Astrocyte of the hippocampus (primary cell): ENCODE measurements at places on chromosomes 2 and 18.
A peak's percentile ranks its signal among the peaks of the same experiment; 100 is the strongest.

DNA sequence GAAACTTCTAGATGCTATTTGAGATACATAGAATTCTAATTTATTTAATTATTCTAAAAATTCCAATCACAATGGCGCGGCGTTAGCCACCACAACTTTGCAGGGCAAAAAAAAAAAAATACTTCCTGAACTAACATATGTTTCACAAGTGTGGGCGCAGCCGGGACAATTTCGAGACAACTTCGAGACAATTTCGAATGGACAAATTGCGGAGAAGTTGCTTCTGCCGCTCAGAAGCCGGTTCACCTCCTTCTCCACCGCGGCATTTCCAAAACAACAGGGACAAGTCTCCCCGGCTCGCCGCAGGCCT is 842 bp downstream of the PAX3 start:
- no peak for DNase-seq

DNA sequence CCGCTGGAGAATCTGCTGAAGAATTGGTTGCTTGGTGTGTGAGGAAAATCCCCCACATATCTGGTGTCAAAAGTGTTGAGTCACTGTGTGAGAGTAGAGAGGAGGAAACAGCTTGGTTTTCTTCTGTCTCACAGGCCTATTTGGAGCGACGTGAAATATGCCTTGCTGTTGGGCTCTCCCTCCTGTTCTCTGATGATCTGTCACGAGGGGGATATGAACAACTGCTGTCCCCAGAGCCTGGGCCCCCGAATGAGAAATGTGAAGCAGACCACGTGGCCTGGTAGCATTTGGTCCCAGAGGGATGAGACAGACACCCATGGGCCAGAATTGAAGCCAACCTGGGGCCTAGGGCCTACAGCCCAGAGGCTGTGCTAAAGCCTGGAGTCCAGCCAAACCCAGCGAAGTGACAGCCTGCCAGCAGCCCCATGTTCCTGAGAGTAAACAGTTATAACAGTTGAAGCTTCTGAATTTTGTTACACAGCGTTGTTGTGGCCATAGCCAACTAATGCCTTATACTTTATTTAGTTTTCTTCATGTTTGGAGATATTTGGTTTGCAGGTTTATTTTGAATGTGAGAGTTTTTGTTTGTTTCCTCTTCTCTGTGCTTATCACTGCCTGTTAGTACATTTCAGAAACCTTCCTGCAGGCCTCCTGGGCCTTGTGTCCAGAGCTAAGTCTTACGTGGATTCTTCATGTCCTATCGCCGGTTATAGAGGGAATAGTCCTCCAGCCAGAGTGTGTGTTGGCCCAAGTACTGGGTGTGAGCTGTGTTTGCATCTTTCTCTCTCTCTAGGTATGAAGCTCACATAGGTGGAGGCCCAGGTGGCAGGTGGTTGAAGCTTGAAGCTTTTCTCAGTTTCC is 18.7 kb upstream of the COLEC12 start:
- DNase-seq, result peak; percentile 59

- peak; percentile 68 for DNase-seq
Observed at GRCh38 chr18:61764381-61764780, 128.4 kb downstream of the RNF152 start.

DNA sequence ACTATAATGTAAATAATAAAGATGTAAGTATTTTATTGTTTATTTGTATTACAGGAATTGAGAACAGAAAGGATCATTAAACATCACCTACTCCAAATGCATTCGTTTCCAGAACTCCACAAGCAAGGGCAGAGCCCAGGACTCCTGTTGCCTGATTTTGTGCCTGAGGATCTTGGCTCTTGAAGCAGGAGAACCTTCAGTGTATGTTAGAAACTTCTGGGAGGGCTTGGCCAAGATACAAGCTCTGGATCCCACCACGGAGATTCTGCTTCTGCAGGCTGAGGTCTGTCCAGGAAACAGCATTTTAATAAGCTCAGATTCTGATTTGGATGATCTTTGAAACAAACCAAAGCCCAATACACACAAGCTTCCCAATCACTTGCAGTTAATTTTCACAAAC is 142.4 kb upstream of the SOX11 start:
- DNase-seq, result no peak

DNA sequence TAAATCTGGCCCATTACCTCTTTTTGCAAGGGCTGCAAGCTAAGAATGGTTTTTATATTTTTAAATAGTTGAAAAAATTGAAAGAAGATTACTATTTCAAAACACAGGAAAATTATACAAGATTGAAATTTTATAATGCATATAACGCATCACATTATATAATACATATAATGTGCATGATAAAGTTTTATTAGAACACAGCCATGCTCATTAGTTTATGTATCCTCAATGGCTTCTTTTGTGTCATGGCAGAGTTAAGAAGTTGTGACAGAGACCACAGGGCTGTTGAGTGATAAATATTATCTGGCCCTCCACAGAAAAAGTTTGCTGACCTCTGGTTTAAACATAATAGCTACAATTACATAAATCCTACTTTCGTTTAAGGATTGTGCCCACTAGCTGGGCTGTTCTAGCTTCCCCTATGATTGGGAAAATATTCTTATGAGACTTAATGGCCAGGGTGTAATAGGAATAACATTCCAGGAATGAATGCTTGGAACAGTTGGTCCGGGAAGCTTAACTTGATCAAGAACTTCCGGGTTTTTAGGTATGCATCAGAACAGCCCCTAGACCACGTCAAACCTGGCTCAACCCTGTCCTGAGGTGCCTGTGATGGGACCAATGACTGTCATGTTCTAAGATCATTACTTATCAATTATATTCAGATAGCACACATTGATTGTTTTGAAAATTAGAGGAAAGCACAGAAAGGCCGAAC is 98.7 kb upstream of the LPIN2 start:
- peak; percentile 22 for DNase-seq

GRCh38 chr18:71114550-71115210 is 825.8 kb downstream of the SOCS6 start:
- DNase-seq, result no peak

- DNase-seq, result no peak
Observed at GRCh38 chr18:56910967-56911366, 235.9 kb upstream of the BOD1L2 start.

DNA sequence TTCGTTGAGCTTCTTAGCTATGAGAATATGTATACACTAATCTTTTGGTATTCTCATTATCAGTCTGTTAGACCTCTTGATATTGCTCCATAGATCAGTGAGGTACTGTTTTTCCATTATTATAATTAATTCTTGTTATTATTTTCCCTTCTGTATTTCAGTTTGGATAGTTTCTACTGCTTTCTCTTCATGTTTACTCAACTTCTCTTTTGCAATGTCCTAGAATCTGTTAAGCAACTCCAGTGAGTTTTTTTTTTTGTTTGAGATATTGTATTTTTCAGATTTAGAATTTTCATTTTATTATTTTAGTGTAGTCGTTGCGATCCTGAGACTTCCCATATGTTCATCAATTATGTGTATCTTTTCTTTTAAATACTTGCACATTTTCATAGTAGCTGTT is 260.8 kb downstream of the SETBP1 start:
- no peak for DNase-seq

- no peak for DNase-seq
Observed at GRCh38 chr2:96921561-96922319, 51.9 kb upstream of the SEMA4C start.

DNA sequence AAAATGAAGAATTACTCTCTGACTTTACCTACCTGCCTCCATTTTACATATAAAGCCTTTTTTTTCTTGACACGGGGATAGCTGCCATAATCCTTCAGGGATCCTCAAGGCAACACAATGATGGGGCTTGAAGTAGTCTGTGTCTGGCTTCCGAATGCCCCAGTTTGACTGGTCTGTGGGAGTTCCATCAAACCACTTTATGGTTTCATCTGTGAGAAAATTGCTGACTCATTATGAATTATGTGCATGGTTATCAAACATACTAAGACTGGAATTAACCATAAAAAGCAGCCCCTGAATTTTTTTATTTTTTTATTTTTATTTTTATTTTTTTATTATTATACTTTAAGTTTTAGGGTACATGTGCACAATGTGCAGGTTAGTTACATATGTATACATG is 117.5 kb downstream of the PLA2R1 start:
- no peak for DNase-seq

- peak; percentile 70 for DNase-seq
Observed at GRCh38 chr2:28047681-28048080, 157.2 kb downstream of the BABAM2 start.

DNA sequence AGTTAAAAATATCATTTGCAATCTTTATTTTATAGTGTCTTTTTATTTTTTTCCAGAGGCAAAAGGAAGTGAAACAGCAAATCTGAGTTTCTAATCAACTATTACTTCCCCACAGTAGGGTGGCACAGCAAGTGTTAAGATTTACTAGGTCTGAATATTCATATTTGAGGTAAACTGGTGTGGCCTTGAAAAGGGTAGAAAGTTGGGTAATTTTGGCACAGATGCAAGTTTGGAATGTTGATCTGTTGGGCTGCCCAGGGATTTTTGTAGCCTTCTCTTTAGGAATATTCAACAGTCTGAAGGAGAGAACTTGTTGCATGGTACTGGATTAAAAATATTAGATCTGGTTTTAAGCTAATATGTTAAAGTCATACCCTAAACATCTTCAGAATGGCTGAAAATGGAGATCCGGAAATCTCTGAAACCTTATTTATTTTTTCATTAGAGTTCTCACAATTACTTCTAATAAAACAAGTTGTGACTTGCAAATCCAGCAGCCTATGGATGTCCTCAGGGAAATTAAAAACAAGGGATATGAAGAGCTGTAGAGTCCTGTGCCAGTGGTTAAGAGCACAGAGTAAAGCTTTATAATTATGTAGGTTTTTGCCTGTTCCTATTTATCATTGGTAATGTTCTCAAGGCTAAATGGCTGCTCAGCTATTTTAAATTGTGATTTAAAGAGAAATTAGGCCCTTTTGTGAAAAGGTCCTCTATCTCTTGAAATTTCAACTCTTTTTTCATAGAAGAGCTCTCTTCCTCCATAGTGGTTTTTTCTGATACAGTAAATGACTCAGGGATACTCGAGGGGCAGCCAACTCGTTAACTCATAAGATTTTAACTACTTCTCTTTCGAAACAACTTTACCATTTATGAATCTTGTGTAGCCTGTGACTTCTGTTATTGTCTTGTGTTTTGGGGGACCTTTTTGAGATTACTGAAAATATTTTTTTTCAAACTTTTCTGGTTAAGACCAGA is 11.0 kb downstream of the TANK start:
- DNase-seq, result peak; percentile 53

GRCh38 chr18:69948919-69949537 is 1.4 kb upstream of the CD226 start:
- DNase-seq, result no peak

GRCh38 chr18:36376361-36376760 is 78.8 kb downstream of the FHOD3 start:
- no peak for DNase-seq

- DNase-seq, result no peak
Observed at GRCh38 chr2:28378679-28379584, 13.7 kb upstream of the FOSL2 start.

DNA sequence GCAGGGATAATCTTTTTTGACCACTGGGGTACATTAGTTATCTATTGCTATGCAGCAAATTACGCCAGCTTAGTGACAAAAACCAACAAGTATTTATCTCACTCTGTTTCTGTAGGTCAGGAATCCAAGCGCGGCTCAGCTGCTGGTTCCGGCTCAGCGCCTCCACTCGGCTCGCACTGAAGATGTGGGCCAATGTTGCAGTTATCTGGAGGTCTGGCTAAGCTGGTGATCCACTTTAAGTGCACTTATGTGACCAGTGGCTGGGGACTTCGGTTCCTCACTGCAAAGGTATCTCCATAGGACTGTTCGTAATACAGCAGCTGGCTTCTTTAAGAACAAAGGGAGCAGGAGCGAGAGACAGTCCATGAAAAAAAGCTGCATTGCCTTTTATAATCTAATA is 591.9 kb downstream of the TMEM182 start:
- DNase-seq, result no peak

DNA sequence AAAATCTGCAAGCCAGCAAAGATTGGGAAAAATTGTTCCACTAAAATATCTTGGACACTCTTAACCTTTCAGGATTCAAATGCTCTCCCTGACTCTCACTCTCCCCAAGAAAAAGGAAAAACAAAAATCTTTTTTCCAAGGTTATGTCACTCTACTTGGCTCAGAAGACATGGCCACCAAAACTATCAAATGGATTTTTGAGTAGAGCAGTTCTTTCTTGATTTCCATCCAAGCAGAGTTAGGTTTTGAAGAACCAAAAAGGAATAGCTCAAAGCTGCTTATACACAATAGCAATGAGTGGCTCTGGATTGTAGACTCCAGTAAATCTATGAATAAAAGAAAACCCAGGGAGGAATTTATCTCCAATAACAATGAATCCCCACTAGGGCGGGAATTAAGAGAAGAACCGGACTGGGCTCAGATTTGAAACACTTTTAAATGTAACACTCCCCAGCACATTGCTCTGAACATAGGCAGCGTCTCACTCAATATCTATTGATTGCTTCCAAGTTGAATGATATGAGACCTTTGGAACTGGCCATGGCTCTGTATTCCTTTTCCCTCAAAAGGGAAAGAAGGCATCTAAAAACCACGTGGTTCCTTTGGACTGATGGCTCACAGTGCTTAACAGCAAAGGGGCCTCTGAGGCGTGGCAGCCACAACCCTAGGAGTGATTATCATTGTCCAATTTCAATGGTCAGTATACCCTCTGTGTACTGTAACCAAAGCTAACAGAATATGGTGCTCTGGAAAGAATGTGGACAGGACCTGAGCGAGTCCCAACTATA is 68.3 kb downstream of the SPRED2 start:
- DNase-seq, result no peak

DNA sequence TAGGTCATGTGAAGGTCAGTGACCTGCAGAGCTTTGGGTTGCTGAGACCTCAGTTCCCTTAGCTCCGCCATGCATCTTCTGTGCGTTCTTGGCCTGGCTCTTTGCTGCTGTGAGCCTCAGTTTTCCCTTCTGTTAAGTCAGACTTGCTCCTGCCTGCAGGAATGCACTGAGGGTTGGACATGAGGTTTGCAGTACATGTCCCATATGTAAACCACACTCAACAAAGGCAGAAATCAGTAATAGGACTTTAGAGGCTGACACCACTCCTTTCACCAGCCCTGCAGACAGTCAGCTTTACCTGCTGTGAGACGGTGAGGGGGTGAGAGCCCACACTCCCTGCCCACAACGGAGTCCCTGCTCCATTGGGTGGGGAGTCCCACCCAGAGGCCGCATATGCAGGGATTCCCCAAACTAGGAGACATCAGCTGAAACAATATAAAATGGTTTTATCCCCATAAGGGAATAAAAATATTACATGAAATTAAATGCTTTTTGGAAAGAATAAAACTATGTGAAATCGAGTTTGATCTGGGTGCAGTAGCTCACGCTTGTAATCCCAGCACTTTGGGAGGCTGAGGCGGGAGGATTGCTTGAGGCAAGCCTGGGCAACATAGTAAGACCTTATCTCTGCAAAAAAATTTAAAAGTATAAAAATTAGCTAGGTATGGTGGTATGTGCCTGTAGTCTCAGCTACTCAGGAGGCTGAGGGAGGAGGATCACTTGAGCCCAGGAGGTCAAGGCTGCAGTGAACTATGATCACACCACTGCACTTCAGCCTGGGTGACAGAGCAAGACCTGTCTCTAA is 55.1 kb downstream of the MYO7B start:
- no peak for DNase-seq
